Central memory CD8-positive, alpha-beta T cell (primary cell): ENCODE measurements at places on chromosomes 1 and 21.
A peak's percentile ranks its signal among the peaks of the same experiment; 100 is the strongest.

- peaks cover 18% of the 10 kb centered on the region for H3K36me3 ChIP-seq
- H3K27me3 ChIP-seq = no peaks in the 10 kb centered on the region
- H3K27ac ChIP-seq = no peak overlapping the region
These were observed 139.2 kb downstream of the CASZ1 start for GRCh38 chr1:10657088-10657847.

DNA sequence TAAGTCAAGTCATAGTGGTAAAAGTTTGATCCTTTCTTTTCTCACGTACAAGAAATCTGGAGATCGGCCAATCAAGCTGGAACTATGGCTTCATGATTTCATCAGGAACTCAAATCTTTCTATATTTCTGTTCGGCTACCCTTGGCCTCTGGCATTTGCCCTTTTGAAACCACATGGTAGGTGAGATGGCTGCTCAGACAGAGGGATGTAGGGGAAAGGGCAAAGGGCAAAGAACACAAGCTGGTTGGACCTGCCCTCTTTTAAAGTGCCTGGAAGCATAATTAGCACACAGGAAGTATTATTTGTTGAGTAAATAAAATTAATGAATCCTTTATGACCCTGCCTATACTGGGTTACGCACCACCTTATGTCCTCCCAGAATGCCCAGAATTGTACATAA, 11.5 kb upstream of the RGS1 start:
- no peak for DNase-seq
- peaks cover 18% of the 10 kb centered on the region for H3K4me1 ChIP-seq
- H3K27ac ChIP-seq = no peak overlapping the region
- H3K27me3 ChIP-seq = no peaks in the 10 kb centered on the region

DNA sequence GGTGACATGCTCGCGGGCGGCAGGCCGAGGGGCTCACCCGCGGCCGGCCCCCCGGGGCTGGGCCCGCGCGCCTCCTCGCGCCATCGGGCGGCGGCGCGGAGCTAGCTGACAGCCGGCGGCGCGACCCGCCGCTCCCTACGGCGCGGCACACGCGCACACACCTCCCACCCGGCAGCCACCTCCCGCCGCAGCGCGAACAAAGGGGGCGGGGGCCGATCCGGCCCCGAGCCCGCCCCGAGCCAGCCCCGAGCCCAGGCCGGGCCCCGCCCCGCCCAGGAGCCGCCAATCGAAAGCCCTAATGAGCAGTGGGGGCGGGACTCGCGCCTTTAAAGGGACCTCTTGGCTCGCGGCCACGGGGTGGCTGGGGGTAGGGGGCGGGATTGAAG, at the start of gene KIF21B:
Gene KIF21B, minus strand, starts transcription at position 198 of the 386 bp plus-strand sequence. CDS start 331 bp downstream, outside the sequence.
- peaks cover 57% of the 10 kb centered on the region for H3K4me1 ChIP-seq
- H3K4me3 ChIP-seq = peak within 1 kb of the TSS; percentile 98
- DNase-seq = peak; percentile 82
- H3K36me3 ChIP-seq = peaks cover 12% of the 10 kb centered on the region
- H3K27me3 ChIP-seq = no peaks in the 10 kb centered on the region
- peak within 1 kb of the TSS; percentile 96 for H3K27ac ChIP-seq

DNA sequence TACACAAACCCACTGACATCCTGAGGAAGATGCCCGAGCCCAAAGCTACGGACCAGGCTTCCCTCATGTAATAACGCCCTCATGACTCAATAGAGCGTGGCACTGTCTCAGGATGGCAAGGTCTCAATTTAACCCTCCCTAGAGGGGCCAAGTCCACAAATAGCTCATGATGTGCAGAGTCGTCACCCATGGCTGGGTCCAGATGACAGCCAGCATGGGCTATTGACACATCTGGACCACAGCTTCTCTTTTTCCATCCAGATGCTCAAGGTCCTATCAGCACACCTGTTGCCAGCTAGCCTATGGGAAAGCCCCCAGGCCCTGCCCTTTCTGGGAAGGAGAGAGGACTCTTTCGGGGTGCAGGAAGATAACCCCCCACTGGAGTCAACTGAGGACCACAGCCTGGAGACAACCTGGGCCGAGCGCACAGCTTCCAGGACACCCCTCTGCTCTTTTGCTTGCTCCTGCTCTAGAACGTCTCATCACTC, 2.8 kb downstream of the LAPTM5 start:
- peaks cover 57% of the 10 kb centered on the region for H3K36me3 ChIP-seq
- H3K4me1 ChIP-seq = peaks cover 92% of the 10 kb centered on the region
- DNase-seq = no peak
- no peaks in the 10 kb centered on the region for H3K27me3 ChIP-seq
- H3K4me3 ChIP-seq = peak overlapping the region; percentile 92
- H3K27ac ChIP-seq = peak overlapping the region; percentile 94

DNA sequence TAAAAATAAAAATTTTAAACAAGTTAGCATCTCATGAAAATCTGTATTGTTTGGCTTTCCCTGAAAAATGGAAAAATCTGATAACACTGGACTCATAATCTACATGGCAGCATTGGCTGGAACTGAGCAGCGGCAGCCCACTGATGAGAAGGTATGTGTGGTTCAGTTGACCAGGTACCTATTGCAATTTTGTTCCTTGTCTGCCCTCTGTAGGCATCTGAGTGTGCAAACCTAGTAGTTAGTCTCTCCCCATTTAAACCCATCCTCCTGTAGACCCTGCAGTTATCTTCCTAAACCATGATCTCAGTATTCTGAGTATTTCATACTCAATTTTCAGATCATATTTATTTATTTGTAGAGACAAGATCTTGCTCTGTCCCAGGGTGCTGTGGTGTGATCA, 59.4 kb upstream of the SERBP1 start:
- DNase-seq = no peak
- no peaks in the 10 kb centered on the region for H3K36me3 ChIP-seq
- no peak overlapping the region for H3K27ac ChIP-seq
- no peaks in the 10 kb centered on the region for H3K4me1 ChIP-seq

- no peaks in the 10 kb centered on the region for H3K4me1 ChIP-seq
- no peak overlapping the region for H3K4me3 ChIP-seq
- H3K36me3 ChIP-seq = peaks cover 71% of the 10 kb centered on the region
These were observed 97.0 kb downstream of the UBR4 start for GRCh38 chr1:19112891-19113696.

DNA sequence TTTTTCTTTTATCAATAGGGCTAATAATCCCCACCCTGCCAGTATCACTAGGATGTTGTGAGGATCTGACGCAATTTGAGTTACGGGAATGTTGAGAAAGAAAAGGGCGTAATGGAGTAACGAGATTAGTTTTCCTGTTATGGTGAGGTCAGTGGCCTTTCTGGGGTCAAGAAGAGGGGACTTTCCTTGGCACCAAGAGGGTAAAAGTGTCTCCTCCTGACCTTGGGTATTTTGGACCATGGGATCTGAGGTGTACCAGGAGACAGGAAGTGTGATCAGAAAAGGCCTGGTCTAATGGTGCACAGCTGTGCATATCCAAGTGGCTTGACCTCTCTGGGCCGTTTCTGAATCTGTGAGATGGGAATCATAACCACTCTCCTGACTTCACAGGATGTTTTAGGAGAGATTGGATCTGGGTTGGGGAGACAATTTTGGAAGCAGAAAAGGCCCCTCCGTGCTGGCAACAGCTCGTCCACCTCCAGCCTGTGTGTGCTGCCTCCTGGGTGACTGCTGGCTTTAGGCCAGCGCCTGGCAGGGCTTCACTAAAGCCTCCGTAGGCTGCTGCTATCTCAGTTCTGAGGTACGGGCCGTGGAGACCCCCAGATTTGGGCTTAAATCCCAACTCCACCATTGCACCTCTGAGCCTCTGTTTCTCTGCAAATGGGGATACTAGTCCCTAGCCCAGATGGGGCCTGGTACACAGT, 37.1 kb downstream of the ALPL start:
- H3K27ac ChIP-seq = no peak overlapping the region
- no peak overlapping the region for H3K4me3 ChIP-seq
- DNase-seq = no peak
- no peaks in the 10 kb centered on the region for H3K4me1 ChIP-seq
- H3K27me3 ChIP-seq = peaks cover 26% of the 10 kb centered on the region
- H3K36me3 ChIP-seq = no peaks in the 10 kb centered on the region
